ENCODE measurements at places on chromosomes 5 and 9.
A peak's percentile ranks its signal among the peaks of the same experiment; 100 is the strongest.

- DNase-seq, result no peak
Measured at GRCh38 chr5:72488756-72489155, 18.5 kb downstream of the ZNF366 start.

GRCh38 chr9:107274953-107275422 lies 8.1 kb upstream of the RAD23B start:
- DNase-seq, result no peak

DNA sequence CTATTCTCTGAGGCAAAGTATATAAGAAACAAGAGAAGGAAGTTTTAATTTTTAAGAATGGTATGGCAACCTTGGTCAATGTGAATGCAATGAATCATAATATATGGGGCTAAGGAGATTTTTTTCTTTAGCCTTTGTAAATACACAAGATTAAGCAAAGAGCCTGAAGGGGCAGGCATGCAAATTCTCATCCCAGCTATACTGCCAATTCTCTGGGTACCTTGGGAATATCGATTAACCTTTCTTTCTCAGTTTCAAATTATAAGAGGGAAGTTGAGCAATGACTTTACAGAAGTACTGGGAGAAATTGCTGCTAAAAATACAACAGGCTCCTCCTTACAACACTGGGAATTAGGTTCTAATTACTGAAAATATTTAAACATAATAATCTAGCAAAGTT lies 97.5 kb downstream of the MRPS27 start:
- no peak for DNase-seq

- peak; percentile 91 for DNase-seq
Measured at GRCh38 chr9:99819856-99820684, 1.6 kb upstream of the NR4A3 start.

- DNase-seq, result peak; percentile 50
Measured at GRCh38 chr9:127918183-127919107, 1.6 kb upstream of the ST6GALNAC4 start.

GRCh38 chr9:102428305-102428704 lies 566.8 kb upstream of the CYLC2 start:
- DNase-seq, result no peak

DNA sequence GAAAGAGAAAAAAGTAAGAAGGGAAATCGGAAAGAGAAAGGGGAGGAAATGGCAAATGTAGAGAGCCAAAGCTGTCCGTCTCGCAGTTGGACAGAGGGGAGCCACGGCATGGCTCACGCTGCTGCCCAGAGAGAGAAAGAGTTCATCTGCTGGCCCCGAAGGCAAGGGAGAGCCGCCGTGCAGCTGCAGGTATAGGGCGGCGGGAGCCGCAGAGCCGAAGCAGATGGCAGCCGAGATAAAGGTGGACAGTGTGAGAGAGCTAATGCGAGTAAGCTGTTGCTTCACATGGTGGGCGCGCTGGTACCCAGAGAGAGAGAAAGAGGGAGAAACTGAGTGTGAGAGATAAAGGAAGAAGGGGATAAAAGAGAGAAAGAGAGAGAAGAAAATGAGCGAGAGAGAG lies 188.4 kb upstream of the PPP1R26 start:
- no peak for DNase-seq

DNA sequence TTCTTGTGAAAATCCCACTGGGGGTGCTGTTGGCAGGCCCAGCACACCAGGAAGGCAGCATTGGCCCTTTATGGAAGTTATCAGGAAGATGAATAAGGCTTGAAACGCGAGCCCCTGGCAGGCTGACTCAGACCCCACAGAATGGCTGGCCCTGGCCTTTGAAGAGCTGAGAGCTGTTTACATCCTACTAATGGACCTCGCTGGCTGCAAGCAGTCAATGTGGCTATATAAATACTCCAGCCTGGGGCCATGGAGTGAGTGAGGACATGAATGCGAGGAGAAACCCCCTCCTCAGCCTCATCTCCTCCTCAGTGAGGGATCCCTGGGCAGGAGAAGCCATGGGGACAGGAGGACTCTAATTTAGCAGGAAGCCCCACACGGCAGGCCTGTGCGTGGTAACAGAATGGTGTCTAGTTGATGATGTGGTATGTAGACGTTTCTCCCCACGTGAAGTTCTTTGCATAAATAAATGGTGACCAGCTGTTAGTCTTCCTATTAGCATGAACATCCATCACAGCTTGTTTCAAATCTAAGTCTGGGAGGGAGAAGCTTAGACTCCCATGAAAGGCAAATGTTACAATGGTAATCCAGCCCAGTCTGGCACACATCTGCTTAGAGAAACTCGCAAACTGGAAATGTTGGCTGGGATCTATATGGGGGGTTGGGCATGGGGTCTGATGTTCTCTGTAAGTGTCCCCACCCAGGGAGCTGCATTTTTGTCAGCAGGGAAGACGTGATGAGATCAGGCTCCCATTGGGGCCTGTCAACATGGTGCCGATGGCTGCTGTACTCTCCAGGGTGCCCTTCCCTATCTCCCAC lies 175.1 kb upstream of the PITX1 start:
- no peak for DNase-seq

DNA sequence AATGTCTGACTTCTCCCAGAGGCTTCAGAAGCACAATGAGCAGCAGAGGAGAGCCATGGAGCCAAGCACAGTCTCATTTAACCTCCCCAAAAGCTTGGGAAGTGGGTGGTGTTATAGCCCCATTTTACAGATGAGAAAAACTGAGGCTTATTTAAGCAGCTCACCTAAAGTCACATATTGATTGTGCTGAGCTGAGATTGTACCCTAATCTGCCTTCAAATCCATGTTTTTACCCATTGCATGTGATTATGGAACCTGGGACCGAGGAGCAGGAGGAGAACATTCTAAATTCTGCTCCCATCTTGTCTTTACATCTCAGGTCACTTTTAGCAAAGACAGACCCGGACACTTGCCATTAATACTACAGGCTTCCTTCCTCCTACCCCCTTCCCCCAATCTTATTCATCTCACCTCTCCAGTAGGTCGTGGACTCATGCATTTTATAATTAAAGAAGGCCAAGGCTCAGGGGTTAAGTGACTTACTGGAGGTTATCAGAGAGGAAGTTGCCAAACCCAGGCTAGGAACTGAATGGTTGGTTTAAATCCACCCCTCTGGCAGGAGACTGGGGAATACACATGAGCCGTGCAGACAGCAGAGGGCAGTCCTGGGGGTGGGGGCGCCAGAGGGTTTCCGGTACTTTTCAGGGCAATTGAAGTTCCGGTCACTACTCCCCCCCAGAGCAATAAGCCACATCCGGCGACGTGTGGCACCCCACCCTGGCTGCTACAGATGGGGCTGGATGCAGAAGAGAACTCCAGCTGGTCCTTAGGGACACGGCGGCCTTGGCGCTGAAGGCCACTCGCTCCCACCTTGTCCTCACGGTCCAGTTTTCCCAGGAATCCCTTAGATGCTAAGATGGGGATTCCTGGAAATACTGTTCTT lies 51.0 kb upstream of the IL17B start:
- no peak for DNase-seq

DNA sequence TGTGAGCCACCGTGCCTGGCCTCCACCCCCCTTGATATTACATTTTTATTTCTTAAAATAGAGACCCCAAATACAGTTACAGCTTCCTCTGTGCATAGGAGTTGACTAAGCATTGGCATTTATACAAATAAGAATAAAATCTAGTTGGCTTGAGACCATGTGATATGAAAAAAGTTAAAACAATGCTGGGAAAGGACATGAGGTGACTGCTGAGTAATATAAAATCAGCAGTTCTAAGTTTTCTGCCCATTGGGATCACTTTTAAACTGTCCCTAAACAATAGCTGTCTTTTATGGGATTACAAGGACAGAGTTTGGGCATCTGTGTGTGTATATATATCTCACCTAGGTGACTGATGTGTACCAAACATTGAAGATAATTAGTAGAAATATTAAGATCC lies 96.6 kb downstream of the UBE2R2 start:
- no peak for DNase-seq

GRCh38 chr5:133890776-133891280 lies 77.6 kb downstream of the C5orf15 start:
- DNase-seq, result no peak

DNA sequence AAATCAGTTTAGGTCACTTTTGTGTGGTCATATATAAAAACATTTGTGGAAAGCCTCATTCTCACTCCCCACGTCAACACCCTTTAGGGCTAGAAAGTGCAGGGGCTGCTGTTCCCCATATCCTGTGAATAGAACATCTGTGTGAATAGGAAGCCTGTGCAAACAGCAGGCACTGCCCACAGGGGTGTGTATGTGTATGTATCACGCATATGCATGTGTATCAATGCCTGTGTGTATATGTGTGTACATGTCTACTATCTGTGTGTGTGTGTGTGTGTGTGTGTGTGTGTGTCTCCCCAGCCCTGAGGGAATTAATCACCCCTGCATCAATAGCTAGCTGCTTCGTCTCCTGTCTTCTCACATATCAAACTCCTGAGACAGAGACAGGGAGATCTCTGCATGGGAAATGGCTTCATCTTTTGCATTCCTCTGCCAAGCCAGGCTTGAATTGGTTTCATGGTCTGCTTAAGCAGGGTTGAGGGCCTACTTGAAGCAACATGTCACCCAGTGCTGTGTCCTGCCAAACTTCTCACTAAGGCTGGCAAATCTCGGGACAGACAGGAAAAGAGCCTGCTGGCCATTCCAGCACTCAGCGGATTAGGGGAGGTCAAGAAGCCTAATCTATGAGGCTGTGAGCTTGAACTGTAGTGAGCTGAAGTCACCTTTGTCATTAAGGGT lies 265.8 kb downstream of the ADAMTSL1 start:
- no peak for DNase-seq

- DNase-seq, result no peak
Measured at GRCh38 chr9:130010151-130010988, 32.6 kb downstream of the FNBP1 start.

DNA sequence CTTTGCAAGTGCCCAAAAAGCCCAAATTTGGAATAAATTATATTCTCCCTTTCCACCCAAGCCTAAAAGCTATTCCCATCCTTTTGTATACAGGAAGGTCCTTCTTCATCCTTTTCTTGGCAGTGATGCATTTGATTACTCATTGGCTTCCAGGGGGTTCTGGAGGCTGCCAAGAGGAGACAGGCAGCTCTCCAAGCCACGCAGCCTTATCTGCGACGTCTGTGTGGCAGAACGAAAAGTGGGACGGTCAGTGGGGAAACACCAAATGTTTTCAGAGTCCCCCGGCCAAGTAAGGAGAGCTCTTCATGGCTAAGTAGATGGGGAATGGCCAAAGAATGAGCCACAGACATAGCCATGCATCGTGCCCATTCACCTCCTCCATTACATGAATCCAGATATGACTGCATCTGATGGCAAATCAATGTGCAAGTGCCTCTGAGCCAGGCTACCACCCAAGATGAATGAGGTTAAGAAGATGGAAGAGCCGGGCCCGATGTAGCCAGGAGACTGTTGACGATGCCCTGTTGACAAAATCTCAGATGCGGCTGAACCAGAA lies 12.1 kb downstream of the ADAM19 start:
- no peak for DNase-seq

DNA sequence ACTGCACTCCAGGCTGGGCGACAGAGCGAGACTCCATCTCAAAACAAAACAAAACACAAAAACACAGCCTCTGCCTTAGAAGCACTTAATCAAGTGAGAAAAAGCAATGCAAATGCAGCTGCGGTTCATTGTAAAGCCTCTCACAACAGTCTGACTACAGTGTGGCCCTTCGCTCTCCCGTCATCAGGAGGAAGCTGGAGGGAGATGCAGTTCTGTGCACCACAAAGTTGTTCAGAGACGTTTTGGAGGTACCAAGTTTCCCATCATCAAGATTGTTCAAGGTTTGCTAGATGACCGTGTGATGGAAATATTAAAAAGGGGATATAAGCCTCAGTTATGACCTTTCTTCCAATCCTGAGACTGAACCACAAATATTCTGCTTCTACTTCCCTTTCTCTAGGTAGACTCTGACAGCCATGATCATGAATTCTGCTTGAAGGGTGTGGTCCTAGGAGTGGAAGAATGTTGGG lies 40.9 kb downstream of the SEC61B start:
- no peak for DNase-seq

GRCh38 chr9:114929201-114929600 lies 1.2 kb downstream of the TNFSF8 start:
- no peak for DNase-seq

GRCh38 chr5:142870532-142871362 lies 100.6 kb downstream of the ARHGAP26 start:
- no peak for DNase-seq

- DNase-seq, result no peak
Measured at GRCh38 chr5:145056800-145057199, 778.3 kb downstream of the PRELID2 start.

GRCh38 chr5:30725073-30725472 lies 468.4 kb upstream of the CDH6 start:
- DNase-seq, result no peak

DNA sequence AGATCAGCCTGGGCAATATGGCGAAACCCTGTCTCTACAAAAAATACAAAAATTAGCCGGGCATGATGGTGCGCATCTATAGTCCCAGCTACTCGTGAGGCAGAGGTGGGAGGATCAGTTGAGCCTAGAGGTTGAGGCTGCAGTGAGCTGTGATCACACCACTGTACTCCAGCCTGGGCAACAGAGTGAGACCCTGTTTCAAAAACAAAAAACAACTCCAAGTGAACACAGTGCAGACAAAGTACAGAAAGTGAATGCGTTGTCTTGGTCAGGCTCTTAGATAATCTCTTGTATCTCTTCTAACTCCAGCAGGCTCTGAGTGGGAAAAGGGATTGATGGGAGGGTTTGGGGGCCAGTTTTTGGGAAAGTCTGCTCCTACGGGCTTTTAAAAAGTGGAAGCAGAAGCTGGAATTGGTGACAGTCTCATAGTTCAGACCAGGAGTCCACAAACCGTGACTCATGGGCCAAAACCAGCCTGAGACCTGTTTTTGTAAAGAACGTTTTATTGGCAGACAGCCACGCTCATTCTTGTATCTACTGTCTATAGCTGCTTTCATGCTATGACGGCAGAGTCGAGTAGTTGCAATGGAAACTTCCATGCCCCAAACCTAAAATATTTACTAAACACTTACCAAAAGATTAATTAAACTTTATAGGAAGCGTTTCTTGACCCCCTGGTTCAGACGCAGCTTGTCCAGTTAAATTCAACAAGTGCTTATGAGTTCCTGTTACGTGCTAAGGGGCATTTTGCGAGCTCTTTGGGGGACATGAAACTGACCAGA lies 32.9 kb downstream of the NDST1 start:
- no peak for DNase-seq

GRCh38 chr9:16268067-16268881 lies 602.2 kb downstream of the BNC2 start:
- no peak for DNase-seq

DNA sequence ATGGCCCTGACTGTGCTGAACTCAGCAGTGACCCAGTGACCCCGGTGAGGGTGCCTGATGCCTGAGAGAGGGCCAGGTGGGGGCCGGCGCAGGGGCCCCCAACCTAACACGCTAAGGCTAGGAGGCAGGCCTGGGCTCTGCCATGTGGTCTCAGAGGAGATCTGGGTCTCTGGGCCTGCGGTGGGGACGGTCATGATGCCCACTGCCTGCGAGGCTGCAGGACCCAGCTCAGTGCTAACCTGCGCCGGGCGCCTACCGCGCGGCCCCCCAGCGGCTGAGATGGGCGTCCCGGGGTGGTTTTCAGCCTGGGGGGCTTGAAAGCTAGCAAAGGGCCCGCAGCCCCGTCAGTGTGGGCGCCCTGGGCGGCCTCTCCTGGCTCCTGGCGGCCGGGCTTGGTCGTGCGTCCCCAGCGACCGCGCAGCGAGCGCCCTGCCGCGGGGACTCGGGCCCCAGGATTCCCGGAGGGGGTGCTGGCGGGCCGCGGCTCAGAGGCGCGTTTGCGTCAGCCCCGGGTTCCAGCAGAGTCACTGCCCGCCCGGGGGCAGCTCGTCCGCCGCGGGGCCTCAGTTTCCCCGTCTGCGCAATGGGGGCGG lies 2.5 kb downstream of the EGFL7 start:
- no peak for DNase-seq

GRCh38 chr9:104232781-104233341 lies 138.8 kb downstream of the SMC2 start:
- no peak for DNase-seq
